Fibroblast of villous mesenchyme (primary cell): ENCODE measurements at places on chromosomes 11 and 22.

GRCh38 chr11:86117001-86117711 lies 48.3 kb upstream of the PICALM start:
- DNase-seq = no peak

DNA sequence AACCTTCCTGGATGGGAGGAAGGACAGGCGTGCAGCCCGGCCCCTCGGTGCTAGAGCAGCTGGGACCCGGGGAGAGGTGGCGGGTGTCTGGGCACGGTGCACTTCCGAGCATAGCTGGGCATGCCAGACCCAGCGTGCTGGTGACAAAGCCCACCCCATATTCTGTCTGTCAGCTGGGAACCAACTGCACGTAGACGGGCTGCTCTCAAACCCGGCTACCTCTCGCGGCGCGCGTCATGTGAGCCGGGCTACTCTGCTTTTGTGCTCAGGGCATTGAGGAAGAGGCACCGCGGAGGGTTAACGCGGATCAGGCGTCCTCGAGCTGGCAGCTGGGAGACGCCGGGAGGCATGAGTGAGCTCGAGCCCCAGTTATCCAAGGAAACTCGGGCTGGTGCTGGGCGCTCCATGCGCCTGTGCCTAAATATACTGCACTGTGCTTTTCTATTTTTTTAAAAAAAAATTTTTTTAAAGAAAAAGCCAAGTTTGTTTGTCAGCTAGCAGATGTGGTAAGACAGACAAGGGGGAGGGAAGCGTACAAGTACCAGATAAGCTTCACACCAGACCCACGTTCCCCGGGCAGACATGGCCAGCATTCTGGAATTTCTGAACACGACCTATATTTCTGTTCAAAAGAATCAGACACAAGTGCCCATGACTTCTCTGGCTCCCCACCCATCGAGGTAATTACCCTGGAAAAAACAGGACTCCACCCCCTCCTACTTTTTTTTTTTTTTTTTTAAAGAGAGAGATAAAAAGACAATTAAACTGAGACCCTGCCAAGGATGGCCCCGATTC lies 425.6 kb downstream of the SHANK2 start:
- DNase-seq = peak; percentile 4

GRCh38 chr11:47377571-47378009 lies 757 bp downstream of the SPI1 start:
- no peak for DNase-seq

- no peak for DNase-seq
Measured at GRCh38 chr22:50027639-50028537, 15.3 kb upstream of the IL17REL start.

DNA sequence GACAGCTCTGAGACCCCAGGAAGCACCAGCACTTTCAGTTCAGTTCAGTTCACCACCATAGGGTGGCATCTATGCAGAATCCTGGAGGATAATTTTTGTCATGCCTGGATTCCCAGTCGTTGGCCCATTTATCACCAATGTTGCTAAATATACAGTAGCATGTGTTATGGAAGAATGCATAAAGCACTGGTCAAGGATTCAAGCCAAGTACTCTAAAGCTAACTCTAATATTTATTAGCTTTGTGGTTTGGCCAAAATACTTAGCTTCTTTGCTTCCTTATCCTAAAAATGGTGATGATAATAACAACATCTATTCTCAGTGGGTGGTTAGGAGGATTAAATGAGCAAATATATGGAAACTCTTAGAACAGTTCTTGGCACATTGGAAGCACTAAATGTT lies 294.7 kb upstream of the ZC3H12C start:
- DNase-seq = peak; percentile 3

GRCh38 chr11:60985991-60986915 lies 14.8 kb downstream of the CD6 start:
- no peak for DNase-seq

DNA sequence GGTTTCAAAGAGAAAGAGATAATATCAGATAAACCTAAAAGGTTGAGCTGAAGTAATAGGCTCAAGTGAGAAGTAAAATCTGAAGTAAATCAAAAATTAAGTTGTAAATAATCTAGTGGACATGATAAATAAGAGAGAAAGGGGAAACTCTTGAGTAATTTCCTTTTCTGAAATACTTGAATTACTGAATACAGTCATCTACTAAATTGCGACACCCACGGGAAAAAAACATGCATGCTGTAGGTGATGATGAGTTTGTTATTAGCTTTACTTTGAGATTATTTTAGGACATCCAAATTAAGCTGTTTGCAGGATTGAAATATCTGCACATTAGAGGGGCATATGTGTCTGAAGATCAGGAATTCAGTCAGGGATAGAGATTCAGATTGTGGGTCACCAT lies 50.0 kb upstream of the CARD18 start:
- DNase-seq = peak; percentile 56

GRCh38 chr11:128469220-128469619 lies 118.1 kb downstream of the ETS1 start:
- no peak for DNase-seq

- DNase-seq = no peak
Measured at GRCh38 chr11:46376258-46377050, 5.0 kb upstream of the MDK start.

GRCh38 chr22:45769569-45770210 lies 98.1 kb downstream of the ATXN10 start:
- no peak for DNase-seq

DNA sequence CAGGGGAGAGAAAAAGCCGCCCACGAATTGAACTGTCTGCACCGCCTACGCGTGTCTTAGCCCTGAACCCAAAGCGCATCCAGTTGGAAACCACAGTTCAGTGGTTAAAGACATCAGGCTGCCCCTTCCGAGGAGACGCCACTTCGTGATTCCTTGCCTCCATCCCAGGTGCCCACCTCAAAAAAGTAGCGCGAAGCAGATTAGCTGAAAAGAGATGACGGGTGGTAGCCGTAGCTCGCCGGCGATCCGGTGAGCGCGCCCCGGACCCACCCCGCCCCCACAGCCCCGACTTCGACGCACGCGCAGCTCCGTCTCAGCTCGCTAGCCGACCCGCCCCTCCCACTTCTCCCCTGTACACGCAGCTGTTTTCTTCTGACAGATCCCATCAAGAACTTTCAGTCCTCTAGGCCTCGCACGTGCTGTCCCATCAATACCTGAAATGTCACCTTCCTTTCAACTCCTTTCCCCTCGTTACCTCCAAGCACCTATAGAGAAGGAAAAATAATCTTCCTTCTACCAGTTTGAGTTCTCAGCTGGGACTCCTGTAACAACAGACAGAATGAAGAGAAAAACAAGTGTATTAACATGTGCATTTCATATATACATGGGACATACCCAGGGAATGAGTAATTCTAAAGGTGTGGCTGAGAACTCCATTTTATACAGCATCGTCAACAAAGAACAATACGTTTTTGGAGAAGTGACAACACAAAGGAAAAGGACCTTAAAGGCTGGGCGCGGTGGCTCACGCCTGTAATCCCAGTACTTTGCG lies 49.5 kb downstream of the OR4D9 start:
- DNase-seq = peak; percentile 83

- DNase-seq = peak; percentile 86
Measured at GRCh38 chr11:112219476-112220232, 6.6 kb upstream of the PTS start.

- peak; percentile 14 for DNase-seq
Measured at GRCh38 chr11:128802358-128802981, 64.6 kb downstream of the KCNJ1 start.

GRCh38 chr22:45188779-45189178 lies 25.1 kb downstream of the NUP50 start:
- DNase-seq = no peak

DNA sequence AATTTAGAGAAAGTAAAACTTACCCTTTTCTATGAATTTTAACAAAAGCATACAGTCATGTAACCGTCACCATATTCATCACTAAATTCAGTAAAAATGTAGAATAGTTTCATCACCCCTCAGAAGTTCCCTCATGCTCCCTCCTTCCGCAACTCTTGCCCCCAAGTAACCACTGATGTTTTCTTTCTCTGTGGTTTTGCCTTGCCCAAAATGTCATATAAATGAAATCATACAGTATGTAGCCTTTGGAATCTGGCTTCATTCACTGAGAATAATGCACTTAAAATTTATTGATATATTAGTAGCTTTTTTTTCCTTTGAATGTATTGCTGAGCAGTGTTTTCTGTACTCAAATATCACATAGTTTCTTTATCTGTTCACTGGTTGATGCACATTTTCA lies 60.1 kb downstream of the DCUN1D5 start:
- no peak for DNase-seq

DNA sequence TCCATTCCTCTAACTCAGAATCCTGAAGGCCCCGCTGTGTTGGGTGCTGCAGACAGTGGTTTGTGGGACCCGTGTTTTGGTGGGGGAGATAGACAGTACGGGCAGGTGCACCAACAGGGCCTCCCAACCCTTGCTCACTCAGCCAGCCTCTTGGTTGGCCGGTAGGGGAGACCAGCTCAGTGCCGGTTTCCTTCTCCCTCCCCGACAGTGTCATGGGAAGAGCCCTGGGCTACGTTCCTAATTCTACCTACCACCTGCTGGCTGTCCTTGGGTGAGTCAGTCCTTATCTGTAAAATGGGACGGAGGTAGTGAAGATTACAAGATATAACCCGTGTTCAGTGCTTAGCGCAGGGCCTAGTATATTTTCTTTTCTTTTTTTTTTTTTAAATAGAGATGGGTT lies 5.9 kb downstream of the TMEM134 start:
- no peak for DNase-seq

- no peak for DNase-seq
Measured at GRCh38 chr22:33476716-33477115, 418.5 kb upstream of the SYN3 start.

- DNase-seq = no peak
Measured at GRCh38 chr11:76839311-76839710, 21.4 kb upstream of the ACER3 start.

GRCh38 chr22:30718491-30718890 lies 23.8 kb downstream of the OSBP2 start:
- no peak for DNase-seq

- no peak for DNase-seq
Measured at GRCh38 chr22:44051358-44051757, 27.3 kb downstream of the PARVB start.

GRCh38 chr11:91880660-91881059 lies 344.0 kb upstream of the FAT3 start:
- DNase-seq = no peak

- DNase-seq = peak; percentile 55
Measured at GRCh38 chr22:41305646-41306045, 4.3 kb downstream of the ZC3H7B start.

GRCh38 chr11:64444838-64445441 lies 86.0 kb downstream of the RPS6KA4 start:
- DNase-seq = no peak

DNA sequence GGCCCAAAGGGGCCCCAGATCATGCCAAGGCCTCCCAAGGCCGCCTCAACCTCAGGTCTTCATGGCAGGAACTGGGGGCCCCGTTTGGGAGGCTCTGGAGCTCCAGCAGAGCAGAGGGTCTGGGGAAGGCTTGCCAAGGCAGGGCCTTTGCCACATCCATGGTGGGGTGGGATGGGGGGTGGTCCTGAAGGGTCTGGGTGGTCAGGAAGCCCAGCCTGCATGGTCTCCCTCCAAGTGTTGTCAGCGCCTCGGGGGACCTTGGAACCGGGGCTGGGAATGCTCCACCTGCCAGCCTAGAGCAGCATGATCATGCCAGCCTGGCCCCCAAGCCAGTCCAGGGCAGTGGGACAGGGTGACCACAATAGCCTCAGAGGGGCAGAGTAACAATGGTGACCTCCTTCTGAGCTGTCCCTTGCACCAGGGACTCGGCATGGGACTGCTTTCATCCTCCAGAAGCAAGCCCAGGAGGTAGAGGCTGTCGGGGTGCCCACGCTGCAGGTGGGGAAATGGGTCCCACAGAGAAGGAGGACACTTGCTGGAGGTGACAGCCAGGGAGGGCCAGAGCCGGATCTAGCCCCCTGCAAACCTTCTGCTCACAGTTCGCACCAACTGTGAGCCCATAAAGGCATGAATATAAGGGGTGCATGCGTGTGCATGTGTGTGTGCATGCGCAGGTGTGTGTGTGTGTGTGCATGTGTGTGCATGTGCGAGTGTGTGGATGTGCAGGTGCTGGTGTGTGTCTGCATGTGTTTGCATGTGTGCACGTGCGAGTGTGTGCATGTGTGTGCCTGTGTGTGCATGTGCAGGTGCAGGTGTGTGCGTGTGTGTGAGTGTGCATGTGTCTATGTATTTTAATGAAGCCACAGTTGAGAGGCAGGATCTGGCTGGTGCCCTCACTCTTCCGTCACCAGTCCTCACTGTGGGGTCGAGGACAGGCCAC lies 63.8 kb downstream of the MYEOV start:
- DNase-seq = no peak

GRCh38 chr11:70633610-70634009 lies 235.3 kb downstream of the CTTN start:
- DNase-seq = no peak

DNA sequence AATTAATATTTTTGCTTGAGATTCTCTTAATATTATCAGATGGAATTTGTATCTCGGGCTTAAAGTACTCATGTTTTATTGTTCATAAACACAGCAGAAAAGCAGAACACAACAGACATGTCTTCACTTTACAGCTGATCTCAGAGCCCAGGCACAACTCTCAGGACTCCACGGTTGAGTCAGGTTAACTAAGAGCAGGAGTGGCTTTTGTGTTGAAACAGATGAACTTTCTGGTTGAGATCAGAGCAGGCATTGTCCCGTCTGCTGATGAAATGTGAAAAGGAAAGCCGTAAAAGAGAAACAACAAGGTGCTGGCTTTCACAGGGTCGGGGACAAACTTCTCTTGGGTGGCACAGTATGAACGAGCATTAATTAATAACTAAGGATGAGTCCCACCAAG lies 49.0 kb downstream of the JHY start:
- no peak for DNase-seq

GRCh38 chr11:15434529-15434928 lies 319.8 kb downstream of the INSC start:
- DNase-seq = no peak

DNA sequence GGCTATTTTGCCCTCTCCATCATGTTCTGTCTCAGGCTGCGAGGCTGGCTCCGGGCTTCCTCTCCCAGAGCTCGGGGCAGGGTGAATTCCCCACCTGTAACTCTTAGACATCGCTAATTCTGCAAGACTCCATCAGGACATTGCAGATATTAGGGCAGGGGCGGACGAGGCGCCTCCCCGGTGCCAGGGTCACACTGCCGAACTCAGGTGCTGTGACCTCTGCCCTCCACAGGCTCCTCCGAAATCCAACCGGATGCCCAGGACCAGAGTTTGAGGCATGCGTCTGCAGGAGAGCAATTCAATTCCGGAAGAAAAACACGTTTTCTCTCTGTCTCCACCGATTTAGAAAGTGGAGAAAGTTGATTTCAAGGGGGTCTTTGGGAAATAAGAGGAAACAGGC lies 542.7 kb downstream of the BRD1 start:
- no peak for DNase-seq
